ENCODE measurements at places on chromosomes 3 and 15.

GRCh38 chr3:56921573-56922453 lies 120.1 kb upstream of the ARHGEF3 start:
- DNase-seq, result peak; percentile 19

GRCh38 chr15:40550341-40551037 lies 14.4 kb downstream of the CCDC32 start:
- DNase-seq, result peak; percentile 88

DNA sequence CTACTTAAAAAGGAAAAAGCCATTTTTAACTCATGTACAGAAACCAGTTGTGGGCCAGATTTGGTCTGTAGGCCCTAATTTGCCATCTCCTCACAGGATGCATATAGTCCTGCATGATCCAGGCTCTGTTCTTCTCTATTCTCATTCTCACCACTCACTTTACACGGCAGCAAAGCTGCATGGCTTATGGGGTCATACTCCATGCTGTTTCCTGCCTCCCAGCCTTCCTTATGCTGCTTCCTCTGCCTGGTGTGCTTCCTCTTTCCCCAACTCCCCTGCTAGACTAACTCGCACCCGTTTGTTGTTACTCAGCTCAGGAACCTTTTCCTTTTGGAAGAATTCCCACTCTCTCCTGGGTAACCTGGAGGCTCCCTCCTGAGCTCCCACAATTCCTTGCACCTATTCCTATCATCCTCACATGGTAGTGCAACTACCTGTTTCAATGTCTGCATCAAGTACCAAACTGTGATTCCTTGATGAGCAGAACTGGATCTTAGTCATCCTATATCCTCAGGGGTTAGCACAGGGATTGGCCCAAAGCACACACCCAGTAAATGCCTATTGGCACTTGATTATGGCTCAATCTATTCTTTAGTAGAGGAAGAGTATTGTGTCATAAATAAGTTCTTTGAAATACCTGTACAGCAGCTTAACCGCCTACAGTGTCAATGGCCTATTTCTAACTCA lies 172.1 kb upstream of the MITF start:
- peak; percentile 70 for DNase-seq

- no peak for DNase-seq
These were observed 1261.6 kb upstream of the GBE1 start for GRCh38 chr3:83023086-83023485.

GRCh38 chr15:66251790-66252684 lies 1.5 kb downstream of the MEGF11 start:
- DNase-seq, result peak; percentile 69

DNA sequence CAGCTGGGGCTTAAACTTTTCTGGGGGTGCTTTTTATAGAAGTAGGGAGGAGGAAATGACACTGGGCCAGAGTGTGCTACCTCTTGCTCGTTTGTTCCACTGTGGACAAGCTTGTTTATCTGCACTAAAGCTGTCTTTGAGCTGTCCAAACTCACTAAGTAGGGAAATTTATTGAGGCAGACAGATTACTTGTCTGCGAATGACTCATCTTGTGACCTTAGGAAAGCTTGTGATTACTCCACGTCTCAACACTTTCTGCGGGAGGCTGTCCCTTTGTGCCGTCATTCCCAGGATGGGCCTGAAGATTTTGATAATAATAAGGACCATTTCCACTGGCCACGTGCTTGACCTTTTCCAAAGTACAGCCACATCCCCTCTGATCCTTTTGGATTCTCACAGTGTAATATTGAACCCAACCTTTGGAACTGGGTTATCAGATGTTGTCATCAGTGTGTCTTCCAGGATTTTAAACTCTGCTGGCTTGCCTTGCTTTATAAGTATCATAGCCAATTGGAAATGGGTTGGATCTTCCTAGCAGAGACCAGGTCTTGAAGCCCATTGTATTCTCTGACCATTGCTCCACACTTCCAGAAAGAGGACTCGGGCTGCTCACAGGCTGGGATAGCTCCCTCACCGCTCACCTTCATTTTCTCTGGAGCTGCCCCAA lies 84.7 kb downstream of the AGBL1 start:
- DNase-seq, result no peak

- DNase-seq, result peak; percentile 6
These were observed 1.1 kb upstream of the UTS2B start for GRCh38 chr3:191331388-191331787.

- DNase-seq, result no peak
These were observed 75.4 kb downstream of the PPM1L start for GRCh38 chr3:160831401-160831800.

- DNase-seq, result peak; percentile 60
These were observed 11.2 kb downstream of the SH2D7 start for GRCh38 chr15:78103406-78104118.

DNA sequence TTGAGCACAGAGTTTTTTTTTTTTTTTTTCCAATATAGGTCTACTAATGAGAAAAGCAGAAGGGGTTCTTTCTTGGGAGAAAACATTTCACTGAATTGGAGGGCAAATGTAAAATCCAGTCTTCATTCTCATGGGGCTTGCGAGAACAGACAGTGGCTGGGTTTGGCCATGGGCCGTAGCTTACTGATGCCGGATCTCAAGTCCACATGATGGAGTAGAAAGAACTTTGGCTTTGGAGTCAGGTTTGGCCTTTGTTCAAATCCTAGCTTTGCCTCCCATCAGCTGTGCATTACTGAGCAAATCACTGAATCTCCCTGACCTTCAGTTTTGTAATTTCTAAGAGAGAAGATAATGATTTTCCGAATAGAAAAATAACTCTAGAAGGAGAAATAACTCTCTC lies 59.7 kb downstream of the LMCD1 start:
- DNase-seq, result no peak

DNA sequence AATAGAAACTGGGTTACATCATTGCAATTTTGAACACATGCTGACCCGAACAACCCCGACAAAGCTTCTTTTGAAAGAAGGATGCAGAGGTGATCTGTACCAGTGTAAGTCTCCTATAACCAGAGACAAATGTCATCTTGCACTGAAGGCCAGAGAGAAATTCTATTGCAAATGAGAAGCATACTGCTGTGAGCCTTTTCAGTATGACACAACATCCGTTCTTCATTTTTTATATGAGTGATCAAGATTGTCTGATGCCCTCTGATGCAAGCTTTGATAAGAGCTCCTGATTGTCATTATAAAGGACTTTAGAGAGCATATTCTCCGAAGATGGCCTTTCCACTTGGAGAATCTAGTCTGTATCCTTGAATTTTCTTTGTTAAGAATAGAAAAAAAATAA lies 36.9 kb downstream of the PCOLCE2 start:
- no peak for DNase-seq

- DNase-seq, result peak; percentile 49
These were observed 2.4 kb downstream of the ANAPC13 start for GRCh38 chr3:134483195-134483900.

DNA sequence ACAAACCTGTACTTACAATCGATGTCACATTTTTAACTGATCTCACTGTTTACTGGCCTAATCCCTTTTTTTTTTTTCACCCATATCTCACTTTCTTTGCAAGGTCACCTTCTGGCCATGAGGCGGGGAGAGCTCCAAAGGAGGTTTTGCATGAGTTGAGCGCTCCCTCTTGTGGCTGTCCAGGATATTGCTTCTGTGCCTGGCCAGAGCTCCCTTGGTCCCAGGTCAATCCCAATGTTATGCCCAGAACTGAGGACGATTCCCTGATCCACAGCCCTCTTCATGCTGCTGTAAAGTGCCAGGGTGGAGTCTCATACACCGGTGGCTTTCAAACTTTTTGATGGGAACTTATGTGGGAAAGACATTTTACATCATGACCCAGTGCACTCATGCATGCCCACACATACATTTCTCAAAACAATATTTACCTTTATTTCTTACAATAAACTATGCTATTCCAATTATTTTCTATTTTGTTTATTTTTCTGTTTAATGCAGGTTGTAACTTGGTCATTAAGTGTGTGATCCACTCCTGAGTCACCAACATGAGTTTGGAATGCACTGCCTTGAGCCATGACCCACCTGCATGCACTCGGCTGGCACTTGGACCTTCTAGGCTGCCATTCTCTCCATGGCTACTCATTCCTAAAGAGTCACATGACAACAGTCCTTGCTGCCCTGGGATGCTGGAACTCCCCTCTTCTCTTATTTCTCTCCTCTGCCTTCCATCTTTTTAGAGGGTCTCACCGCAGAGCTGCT lies 9.6 kb upstream of the SST start:
- DNase-seq, result peak; percentile 82

GRCh38 chr3:13665582-13666226 lies 116.8 kb downstream of the FBLN2 start:
- DNase-seq, result no peak

DNA sequence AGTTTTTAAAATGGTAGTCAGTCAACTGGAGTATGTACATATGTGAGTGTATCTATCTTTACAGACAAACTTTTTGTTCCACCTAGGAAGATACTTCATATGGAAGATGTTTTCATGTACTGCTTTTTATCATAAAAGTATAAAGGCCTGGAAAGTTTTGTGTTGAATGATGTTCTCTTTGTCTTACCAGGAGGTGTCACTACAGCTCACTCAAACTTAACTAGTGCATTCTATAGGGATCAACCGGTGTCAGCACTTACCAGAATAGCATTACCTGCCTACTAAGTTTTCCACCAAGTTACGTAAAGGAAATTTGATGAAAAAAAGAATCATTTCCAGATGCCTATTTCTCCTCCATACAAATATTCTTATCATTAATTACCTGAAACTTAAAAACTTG lies 522.6 kb upstream of the SEMA6D start:
- DNase-seq, result no peak

DNA sequence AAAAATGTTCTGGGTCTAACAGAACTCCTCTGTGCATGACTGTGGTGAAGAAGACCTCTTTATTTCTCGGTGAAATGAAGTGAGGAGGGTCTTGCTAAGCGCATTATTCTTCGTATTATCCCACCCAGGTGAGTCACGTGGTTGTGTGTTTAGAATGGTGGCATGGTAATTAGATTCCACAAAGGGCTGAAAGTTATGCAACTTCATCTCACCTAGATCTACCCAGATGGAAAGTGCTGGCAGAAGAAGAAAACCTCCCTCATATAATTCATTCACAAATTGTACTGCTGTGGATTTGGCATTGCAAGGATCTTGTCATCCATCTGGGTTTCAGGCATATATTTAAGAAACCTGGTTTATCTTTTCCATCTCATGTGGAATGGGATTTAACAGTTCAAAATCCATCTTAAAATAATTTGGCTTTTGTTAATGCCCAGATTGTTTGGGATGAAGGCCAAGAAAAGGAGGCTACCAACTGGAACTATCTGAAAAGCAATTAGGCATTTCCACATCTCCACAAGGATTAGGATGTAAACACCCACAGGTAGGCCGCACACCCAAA lies 175.3 kb downstream of the PLCL2 start:
- DNase-seq, result no peak

DNA sequence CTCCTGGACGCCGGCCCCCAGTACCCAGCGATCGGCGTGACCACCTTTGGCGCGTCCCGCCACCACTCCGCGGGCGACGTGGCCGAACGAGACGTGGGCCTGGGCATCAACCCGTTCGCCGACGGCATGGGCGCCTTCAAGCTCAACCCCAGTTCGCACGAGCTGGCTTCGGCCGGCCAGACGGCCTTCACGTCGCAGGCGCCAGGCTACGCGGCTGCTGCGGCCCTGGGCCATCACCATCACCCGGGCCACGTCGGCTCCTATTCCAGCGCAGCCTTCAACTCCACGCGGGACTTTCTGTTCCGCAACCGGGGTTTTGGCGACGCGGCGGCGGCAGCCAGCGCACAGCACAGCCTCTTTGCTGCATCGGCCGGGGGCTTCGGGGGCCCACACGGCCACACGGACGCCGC lies 956 bp downstream of the ZIC1 start:
- no peak for DNase-seq
